ENCODE measurements at places on chromosomes 12 and 14. TPM values are rescaled to one million over a fixed set of nuclear protein-coding genes. Genes with fewer than 3 reads are reported as not detected.

KRT77 gene
- total RNA-seq = not detected

CLEC9A gene
- total RNA-seq = not detected

PTPRQ gene
- total RNA-seq = 0.50 TPM

MIP gene
- total RNA-seq = not detected

MEG3 gene
- total RNA-seq = 81.9 TPM

RSRC2 gene
- total RNA-seq = 70.2 TPM

PPP4R4 gene
- 3.2 TPM for total RNA-seq

CARMIL3 gene
- 0.12 TPM for total RNA-seq

ASB2 gene
- total RNA-seq = 1.2 TPM

ST8SIA1 gene
- total RNA-seq = 0.37 TPM

EPYC gene
- not detected for total RNA-seq

RIN3 gene
- total RNA-seq = 5.6 TPM

PGAM5 gene
- 57.0 TPM for total RNA-seq

FAM222A gene
- total RNA-seq = 0.37 TPM

PLD4 gene
- under 0.01 TPM for total RNA-seq

C1S gene
- 248 TPM for total RNA-seq
